ENCODE measurements at places on chromosomes 6 and 20. TPM values are rescaled to one million over a fixed set of nuclear protein-coding genes. Genes with fewer than 3 reads are reported as not detected.

DNA sequence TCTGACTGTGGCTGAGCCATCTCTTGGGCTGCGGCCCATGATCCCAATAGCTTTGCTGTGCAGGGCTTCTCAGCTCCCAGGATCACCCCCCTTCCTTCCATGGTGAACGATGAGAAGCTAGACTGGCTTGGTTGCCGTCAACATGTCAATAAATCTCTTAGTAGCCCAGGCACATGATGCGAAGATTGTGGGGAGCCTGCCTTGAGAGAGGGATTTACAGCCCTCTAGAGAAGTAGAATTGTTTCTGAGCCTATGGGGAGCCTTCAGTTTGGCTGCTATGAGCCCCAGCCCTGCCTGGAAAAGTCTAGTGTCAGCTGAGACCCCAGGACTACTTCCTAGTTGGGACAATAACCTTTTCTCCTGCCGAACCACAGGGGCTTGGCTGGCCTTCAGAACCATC is 3.3 kb upstream of the PIGT start:
- no peaks in the 10 kb centered on the region for H3K27me3 ChIP-seq
- peaks cover 8% of the 10 kb centered on the region for H3K4me1 ChIP-seq
- no peak for DNase-seq
- no peak overlapping the region for H3K4me3 ChIP-seq
- H3K36me3 ChIP-seq = peaks cover 19% of the 10 kb centered on the region

- no peak overlapping the region for H3K4me3 ChIP-seq
- H3K27me3 ChIP-seq = peaks cover 31% of the 10 kb centered on the region
- no peaks in the 10 kb centered on the region for H3K36me3 ChIP-seq
- no peak for DNase-seq
- H3K27ac ChIP-seq = no peak overlapping the region
Observed at GRCh38 chr20:44428174-44429016, 47.3 kb upstream of the TTPAL start.

Gene TMEM244
- polyA plus RNA-seq = not detected

- peak overlapping the region; percentile 77 for H3K4me3 ChIP-seq
- DNase-seq = peak; percentile 51
- H3K27ac ChIP-seq = peak overlapping the region; percentile 88
- H3K27me3 ChIP-seq = no peaks in the 10 kb centered on the region
- H3K4me1 ChIP-seq = peaks cover 24% of the 10 kb centered on the region
Observed at GRCh38 chr6:52284131-52284459, 447 bp downstream of the MCM3 start.

Gene C6orf15
- polyA plus RNA-seq = not detected

GRCh38 chr6:106728296-106728870 is 99.0 kb downstream of the QRSL1 start:
- no peak for DNase-seq
- H3K4me1 ChIP-seq = no peaks in the 10 kb centered on the region
- no peaks in the 10 kb centered on the region for H3K36me3 ChIP-seq
- no peak overlapping the region for H3K27ac ChIP-seq
- H3K4me3 ChIP-seq = no peak overlapping the region

Measured in K562 (cell line).